ENCODE measurements at places on chromosomes 1 and 21. TPM values are rescaled to one million over a fixed set of nuclear protein-coding genes. Genes with fewer than 3 reads are reported as not detected.

Gene CD48
- total RNA-seq: 8.2 TPM

Gene THEM5
- total RNA-seq: 8.4 TPM

Gene MTOR
- 27.2 TPM for total RNA-seq

Gene BATF3
- total RNA-seq: 1.6 TPM

Gene KRTAP23-1
- not detected for total RNA-seq

Gene PRDM16
- 1.5 TPM for total RNA-seq

Gene SHE
- 5.4 TPM for total RNA-seq

Gene PROK1
- not detected for total RNA-seq

Gene TENT5C
- 42.5 TPM for total RNA-seq

Gene ADGRL2
- total RNA-seq: 172 TPM

Gene PDC
- total RNA-seq: not detected

Gene LCK
- 1.2 TPM for total RNA-seq

Gene ESRRG
- 2.3 TPM for total RNA-seq

Gene COA6
- total RNA-seq: 16.5 TPM

Gene GLRX2
- total RNA-seq: 4.9 TPM

Gene ZFP69B
- 3.5 TPM for total RNA-seq

Gene S100A7A
- total RNA-seq: 0.30 TPM

Gene CFHR2
- total RNA-seq: not detected

Gene FAM177B
- 0.20 TPM for total RNA-seq

Gene ATP6V0B
- 58.6 TPM for total RNA-seq

Gene ORC1
- total RNA-seq: 3.3 TPM

Gene TRAF3IP3
- total RNA-seq: 2.1 TPM

Gene SERTAD4
- total RNA-seq: 5.7 TPM
